Activated naive CD4-positive, alpha-beta T cell treated with anti-CD3 and anti-CD28 coated beads, Interleukin-2, amount 50 U/mL, for 16 hours (primary cell): ENCODE measurements at places on chromosomes 1 and 21.

GRCh38 chr21:36606287-36606982 is 92.5 kb upstream of the SIM2 start:
- no peak for DNase-seq

DNA sequence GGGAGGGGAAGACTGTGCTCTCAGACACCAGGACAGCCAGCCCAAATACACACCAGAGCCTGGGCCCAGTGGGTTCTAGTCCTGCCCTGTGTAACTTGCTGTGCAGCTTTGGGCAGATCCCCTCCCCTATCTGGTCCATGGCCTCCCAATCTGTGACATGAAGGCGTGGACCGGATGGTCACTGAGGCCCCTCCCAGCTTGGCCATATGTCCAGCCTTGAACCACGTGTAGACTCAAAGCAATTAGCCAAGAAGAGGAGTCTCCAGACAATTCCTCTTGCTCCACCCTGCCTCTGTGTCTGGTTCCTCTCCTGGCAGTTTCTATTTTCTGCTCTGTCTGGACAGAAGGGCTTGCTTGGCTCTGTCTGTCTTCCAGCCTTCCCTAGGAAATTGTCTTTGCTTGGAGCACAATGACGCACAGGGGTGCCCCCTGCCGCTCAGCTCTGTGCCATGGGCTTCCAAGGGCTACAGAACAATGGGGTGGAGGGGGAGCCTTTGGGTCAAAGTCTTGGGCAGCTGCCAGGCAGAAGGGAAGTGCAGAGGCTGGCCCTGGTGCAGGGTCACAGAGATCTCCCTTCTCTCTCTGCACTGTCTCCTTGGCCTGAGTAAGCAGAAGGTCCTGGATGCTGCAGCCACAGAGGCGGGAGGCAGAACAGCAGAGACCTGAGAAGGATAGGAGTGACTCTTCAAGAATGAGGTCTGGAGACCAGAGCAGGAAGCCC is 66.1 kb downstream of the TENT5C start:
- no peak for DNase-seq

DNA sequence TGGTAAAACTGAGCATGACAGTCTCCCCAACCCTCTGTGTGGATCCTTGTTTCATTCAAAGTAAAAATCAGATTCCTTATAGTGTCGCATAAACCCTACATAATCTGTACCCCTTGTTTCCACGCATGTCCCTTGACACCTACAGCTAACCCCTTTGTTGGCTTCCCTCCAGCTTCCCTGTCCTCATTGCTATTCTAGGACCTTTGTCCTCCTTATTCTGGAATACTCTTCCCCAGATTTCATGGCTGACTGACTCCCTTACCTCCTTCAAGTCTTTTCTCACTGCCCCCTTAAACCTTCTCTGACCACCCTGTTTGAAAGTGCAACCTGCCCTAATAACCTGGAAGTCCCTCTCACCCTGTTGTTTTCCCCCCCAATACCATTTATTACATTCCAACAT is 4.0 kb downstream of the RNF11 start:
- DNase-seq: no peak

DNA sequence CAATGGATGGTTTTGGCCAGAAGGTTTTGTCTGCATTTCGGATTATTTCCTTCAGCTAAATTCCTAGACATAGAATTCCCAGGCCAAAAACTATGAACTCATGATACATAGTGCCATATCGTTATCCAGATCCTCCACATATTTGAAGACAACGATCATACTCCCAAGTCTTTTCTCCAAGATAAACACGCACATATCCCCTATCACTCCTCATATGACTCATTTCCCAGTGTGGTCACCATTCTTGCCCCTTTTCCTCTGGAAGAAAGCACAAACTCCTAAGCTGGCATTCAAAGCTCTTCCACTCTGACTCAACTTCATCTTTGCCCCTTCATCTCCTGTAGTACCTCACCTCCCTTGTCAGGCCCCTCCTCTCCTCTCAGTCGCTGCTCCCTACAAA is 277.6 kb downstream of the PLPP3 start:
- no peak for DNase-seq

GRCh38 chr1:83942914-83943313 is 56.0 kb downstream of the TTLL7 start:
- DNase-seq: no peak

- no peak for DNase-seq
Measured at GRCh38 chr1:8303141-8303540, 14.8 kb upstream of the SLC45A1 start.

- no peak for DNase-seq
Measured at GRCh38 chr1:218787826-218788225, 385.9 kb upstream of the LYPLAL1 start.

DNA sequence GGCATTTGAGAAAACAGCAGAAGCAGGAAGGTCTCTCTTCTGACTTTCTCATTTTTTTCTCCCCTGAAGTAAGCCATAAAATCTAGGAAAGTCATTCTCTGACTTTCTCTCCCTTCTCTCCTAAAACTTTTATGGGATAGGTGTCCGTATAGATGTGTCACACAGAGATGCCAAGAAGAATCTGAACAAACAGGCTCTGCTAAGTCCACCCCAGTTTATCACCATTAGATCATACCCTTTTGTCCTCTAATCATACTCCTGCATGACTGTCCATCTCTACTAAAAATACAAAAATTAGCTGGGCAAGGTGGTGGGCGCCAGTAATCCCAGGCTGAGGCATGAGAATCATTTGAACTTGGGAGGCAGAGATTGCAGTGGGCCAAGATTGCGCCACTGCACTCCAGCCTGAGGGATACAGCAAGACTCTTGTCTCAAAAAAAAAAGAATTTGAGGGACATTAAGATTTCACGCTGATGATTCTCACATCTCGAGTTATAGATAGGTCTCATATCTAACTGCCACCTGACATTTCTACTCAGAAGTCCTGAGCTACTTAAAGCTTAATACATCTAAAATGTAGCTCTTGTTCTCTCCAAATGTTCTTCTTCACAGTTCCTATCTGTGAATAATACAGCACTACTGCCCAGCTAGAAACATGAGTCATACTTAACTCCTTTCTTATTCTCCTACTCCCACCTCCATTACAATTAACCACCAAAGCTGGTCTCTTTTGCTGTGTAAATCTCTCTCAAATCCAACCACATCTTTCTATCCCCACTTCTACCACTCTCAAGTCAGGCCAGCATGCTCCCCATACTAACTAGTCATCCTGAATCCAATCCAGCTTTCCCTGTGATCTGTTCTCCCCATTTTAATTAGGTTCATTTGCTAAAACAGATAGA is 47.7 kb downstream of the ZNF644 start:
- no peak for DNase-seq

DNA sequence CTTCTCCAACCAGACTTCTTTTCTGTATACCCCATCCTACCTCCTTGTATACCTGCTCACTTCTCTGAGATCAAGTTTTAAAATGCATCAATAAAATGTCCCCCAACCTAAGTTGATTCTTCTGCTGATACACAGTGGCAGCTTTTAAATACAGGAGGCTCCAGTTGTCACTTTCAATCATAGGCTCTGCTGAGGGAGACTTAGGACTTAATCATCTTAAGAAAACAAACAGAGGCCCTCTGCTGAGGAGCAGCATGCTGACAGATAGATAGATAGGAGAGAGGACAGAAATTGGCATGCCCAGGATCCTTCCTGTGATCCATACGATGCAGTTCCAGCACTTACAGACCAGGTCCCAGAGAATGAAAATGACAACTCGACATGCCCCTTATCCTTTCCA is 311.0 kb upstream of the PROX1 start:
- no peak for DNase-seq

DNA sequence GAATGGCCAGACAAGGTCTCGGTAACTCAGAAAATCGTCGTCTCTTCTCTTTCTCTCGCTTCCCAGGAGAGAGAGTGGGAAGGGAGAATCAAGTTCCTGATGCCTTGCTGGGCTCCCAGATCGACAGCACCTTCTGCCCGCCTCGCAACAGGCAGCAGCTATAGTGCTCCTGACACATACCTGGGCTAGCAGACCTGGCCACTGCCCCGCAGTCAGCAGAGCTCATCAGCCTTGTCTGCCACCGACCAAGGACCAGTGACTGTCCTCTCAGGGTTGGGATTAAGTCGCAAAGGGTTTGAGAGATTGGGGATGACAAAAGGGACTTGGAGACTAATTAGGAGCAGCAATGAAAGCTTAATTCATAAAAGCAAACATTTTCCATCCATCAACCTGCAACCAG is 4.1 kb downstream of the RUNX3 start:
- no peak for DNase-seq

GRCh38 chr21:17590430-17590829 is 22.3 kb downstream of the BTG3 start:
- no peak for DNase-seq

DNA sequence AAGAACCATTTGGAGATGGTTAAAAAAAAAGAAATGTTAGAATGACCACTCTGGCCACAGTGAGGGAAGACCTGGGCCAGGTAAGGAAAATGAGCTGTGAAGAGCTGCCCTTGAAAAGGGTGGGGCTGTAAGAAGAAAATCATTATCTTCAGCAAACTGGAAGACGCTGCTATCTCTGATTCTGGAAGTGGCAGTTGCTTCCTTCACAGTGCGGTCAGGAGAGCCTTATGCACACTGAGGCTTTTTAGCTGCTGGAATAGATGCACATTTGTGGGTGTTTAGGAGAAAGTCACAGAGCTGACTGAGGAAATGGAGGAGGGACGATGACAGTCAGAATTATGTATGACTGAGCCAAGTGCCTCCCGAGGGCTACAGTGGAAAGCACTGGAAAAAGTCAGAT is 91.6 kb downstream of the TBX19 start:
- DNase-seq: no peak

DNA sequence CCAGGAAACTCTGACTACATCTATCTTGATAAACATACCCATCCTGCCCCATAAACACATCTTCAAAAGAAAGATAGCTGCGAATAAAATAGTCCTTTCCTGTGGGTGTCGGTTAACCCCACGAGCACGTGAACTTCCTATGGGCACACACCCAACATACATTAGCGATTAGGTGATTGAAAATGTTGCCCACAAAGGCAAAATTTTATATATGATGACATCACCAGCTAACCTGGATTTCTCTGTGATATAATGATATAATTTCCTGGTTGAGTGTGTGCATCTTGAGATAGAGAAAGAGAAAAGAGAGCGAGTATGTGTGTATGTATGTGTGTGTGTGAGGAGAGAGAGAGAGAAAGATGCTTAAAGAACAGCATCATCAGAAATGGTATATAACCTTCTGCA is 296.1 kb downstream of the PTPRC start:
- no peak for DNase-seq

GRCh38 chr1:1066403-1067283 is 7.5 kb downstream of the RNF223 start:
- DNase-seq: peak; percentile 37

DNA sequence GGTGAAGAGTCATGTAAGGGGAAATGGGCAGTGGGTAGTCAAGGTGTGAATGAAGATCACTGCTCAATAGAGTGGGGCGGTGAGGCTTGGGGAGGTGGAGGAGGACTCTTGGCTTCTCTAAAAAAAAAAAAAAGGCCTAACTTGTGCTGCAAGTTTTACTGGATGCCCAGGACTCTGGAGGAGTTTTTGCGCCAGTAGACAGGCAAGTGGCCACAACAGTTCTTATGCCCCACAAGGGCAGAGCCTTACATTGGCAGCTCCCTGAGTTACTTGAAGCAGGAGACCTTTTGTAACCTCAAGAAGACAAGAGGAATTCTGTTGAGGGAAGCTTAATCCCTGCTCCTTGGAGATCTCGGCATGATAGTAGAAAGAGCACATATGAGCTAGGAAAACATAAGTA is 54.9 kb upstream of the PPP2R5A start:
- DNase-seq: no peak

DNA sequence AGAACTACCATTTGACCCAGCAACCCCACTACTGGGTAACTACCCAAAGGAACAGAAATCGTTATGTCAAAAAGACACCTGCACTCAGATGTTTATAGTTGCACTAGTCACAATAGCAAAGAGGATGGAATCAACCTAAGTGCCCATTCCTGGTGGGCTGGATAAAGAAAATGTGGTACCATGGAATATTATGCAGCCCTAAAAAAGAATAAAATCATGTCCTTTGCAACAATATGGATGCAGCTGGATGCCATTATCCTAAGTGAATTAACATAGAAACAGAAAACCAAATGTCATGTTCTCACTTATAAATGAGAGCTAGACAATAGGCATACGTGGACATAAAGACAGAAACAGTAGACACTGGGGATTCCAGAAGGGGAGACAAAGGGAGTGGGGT is 32.5 kb upstream of the IRF2BP2 start:
- DNase-seq: no peak

GRCh38 chr1:97826820-97827219 is 94.0 kb downstream of the DPYD start:
- DNase-seq: no peak
